ENCODE measurements at places on chromosomes 5 and 9.

DNA sequence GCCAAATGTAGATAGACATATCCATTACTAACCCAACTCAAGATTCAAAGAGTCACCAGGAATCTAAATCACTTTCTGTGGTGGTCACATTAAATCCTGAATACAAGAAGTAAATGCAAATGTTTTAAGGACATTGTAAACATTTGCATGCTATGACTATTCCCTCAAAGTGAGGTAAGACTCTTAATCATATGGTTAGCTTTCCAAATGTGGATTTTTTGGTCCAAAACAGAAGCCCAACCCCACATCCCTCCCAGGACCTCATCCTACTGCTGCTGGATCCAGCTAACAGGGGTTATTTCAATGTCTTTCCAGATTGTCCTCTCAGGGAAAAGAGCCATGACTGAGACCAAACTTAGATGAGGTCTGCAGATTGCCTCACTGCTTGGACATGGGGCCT is 228.1 kb upstream of the PANK3 start:
- no peak for DNase-seq

- peak; percentile 47 for DNase-seq
These were observed 20.4 kb downstream of the PDE4D start for GRCh38 chr5:59873113-59873512.

DNA sequence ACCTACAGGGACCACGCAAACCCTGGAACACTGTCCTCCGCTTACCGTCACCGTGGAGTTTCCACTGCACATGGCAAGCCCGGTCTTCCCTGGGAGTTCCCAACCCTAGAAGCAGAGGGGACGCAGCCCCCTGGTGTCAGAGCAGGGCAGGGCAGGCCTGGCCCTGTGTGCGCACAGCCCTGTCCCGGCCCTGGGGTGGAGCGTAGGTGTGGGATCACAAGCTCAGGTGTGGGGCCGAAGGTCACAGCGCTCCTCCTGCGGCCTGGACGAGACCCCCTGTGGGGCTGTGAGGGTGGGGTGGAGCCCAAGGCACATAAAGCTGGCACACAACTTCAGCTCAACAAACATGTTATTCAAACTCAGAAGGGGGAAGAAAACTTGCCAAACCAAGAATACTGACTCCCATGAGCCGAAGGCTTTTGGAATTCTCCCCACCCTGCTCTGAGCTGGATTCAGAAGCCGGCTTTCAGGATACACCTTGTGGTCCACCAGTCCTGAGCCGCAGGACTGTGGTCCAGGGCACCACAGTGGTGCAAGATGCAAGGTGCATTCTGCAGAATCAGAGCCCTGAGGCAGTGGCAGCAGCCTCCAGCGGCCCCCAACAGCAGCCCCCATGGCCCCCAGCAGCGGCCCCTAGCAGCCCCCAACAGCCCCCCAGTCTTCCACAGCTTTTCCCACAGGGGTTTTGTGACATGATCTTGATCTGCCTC is 11.8 kb upstream of the EXOC3 start:
- peak; percentile 78 for DNase-seq

GRCh38 chr5:74903165-74903787 is 37.1 kb upstream of the FAM169A start:
- DNase-seq: no peak

Data from SJSA1 (cell line).